ENCODE measurements at places on chromosomes 5 and 9.

DNA sequence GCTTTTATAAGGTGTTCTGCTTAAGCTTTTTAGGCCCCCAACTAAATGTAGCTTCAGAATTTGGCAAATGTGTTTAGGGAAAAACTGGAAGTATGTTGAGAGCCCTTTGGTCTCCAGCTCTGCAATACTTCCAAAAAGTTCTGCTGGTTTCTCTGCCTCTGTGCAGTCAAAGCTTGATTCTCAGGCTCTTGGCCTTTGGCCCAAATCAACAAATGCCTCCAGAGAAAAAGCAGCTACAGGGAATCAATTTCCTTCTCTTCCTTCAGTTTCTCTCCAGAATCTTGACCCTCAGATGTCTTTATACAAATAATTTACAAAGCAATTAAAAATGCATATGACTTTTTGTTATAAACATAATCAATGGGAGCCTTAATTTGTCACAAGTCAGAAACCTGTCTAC is 235.7 kb downstream of the COMMD10 start:
- peak; percentile 6 for DNase-seq

DNA sequence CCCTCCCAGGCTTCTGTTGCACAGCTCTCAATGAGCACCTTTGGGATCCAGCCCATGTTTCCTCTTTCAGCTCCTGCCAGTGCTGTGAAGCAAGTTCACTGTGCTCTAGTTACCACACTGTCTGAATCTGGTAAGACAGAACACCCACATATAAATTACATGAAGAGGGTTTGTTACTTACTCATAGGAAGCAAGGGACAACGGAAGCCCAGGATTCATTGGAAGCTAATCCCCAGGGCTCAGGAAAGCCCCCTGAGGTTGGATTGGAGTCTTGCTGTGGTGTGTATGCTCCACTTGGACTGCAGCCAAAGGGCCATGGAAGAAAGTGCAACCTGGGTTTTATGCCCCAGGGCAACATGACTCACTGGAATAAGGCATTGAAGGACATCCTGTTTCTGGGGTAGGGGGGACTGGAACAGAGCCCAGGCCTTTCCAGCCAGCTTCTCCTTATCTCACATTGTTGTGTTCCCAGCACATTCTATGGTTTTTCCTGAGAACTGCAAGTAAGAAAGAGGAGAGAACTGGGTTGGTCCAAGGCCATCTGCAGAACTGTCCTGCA is 15.6 kb upstream of the CLK4 start:
- DNase-seq = peak; percentile 99

- DNase-seq = no peak
Observed at GRCh38 chr9:112971415-112971814, 40.6 kb downstream of the ZNF883 start.

DNA sequence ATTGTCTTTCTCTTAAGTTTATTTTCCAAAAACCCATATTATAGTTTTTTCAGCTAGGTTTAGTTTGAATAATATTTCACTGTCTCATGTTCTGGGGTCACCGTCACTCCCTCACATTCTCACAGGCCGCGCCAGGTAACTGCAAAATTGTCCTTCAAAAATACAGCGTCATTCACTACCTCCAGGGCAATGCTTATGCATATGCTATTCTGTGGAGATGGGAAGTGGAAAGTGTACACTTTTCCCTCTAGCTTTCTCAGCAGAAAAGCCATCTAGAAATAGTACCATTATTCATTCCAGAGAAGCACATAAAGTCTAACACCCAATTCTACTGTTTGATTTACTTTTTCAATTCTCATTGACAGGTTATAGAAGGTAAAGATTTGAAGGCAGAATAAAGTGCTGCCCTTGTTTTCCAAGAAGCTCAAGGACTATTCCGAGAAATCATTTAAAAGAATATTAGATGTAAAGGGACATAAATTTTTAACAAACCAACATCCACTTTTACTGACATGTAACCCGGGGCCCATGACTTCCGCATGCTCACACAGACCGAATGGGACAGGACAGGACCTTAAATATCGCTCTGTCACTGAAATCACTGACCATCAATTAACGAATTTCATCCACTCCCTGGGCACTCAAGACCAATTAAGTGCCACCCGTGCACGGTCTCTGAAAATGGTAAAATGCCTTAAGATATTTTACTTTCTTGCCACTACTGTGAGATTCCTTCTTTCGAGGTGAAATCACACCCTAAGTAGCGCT is 720 bp downstream of the NUDT12 start:
- no peak for DNase-seq

DNA sequence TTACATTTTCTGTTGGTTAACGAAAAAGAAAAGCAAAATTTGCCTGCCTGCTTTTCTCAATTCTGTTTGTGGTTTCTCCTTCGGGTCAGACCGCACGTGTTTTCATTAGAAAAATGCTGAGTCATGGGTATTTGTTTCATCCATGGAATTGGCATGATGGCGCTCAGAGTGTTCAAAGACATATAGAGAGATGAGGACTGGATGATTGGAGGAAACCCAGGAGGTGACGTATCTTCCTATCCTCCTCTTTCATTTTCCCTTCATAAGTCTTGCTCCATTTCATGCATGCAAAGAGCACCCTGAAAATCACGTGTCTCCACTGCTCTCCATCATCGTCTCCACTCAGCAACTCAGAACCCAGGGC is 353.8 kb upstream of the WWC1 start:
- DNase-seq = no peak

All from skeletal muscle cell (primary cell).